CD4-positive, alpha-beta T cell treated with Interleukin-2 at 100 ng/mL for 4 hours (primary cell): ENCODE measurements at places on chromosomes 5 and 9.

GRCh38 chr9:21607576-21607975 lies 125.5 kb upstream of the IFNE start:
- no peak for DNase-seq

- no peak for DNase-seq
Observed at GRCh38 chr9:72805238-72805637, 147.6 kb downstream of the ALDH1A1 start.

DNA sequence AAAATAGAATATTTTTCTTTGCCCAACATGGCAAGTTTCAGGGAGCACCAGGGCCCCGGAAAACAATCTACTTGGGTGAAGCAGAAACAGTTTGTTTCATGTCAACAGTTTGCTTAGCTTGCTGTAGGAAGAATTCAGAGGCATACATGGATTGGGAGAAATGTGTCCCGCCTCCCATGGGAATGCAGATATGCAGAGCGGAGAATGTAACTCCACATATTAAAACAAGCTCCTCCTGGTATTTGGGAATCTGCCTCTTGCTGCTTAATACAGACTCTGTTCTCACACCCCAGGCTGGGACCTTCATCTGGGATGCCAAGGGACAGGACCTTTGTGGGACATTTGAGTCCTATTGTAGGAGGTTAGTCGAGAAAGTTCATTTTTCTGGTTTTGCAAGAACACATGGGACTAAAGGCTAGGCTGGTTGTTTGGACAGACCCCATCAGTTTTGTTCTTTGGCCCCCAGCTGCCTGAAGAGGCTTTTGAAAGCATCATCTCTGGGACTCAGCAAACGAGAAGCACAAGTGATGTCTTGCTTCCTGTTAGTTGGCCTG lies 220.5 kb upstream of the ADRA1B start:
- DNase-seq: no peak

DNA sequence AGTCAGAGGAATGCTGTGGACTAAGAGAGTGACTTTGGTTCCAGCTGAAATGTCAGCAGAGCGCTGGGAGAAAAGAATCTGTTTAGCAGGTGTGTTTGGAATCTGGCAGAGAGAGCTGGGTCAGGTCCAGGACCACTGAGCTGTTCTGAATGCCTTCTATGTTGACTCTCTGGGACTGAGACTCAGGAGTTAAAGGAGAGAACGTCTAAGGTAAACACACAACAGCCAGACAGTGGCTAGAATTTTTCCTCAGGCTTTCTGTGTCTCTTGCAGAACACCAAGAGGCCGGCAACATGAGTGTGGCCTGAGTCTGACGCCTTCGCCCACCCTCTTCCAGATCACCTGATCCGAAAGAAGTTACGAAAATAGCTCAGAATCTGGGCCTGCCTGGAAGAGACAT lies 107.2 kb upstream of the ZNF462 start:
- DNase-seq: no peak

DNA sequence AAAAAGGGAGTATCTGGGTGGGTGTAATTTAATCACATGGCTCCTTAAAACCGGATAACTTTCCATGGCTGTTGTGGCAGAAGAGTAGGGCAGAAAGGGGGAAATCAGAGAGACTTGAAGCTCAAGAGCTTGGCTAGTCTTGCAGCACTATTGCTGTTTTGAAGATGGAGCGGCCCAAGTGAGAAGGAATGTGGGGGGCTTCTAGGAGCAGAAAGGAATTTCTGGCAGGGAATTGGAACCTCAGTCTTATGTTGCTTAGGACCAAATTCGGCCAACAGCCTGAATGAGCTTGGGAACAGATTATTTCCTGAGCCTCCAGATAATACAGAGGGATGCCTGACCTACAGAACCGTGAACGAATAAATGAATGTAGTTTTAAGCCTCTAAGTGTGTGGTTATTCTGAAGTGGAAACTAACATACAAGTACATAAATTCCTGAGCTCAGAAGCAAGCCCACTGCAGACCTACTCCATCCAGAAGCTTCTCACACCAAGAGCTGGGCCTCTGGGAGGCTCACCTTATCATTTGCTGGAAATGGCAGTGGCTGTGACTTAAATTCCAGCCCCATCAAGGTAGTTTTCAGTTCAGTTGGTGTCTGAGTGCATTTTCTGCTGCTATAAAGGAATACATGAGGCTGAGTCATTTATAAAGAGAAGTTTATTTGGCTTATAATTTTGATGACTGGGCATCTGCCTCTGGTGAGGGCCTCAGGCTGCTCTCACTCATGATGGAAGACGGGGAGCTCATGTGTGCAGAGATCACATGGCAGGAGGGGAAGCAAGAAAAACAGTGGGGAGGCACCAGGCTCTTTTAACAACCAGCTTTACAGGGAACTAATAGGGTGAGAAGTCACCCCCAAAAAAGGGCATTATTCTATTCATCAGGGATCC lies 15.3 kb upstream of the TMEM174 start:
- no peak for DNase-seq

DNA sequence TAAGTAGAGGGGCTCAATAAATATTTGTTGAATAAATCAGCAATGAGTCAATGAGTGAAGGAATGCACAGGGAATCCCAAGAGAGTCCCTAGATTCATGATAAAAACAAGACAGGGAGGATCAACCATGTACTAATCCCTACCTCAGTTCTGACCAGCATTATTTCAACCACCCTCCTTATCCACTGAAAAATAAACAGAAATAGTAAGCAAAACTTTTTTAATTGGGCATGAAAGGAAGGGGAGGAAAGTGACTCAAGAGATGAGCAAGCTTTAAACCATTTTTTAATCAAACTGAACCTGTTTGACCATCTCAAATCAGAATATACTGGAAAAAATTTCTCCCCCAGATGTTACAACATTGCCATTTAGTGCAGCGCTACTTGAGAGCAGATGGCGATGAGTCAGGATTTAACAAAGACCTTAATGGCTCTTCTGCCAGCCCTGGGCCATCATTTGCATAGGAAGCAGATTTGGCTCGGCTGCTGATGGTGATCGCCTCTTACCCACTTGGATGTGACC lies 194.8 kb upstream of the SLC30A5 start:
- no peak for DNase-seq

DNA sequence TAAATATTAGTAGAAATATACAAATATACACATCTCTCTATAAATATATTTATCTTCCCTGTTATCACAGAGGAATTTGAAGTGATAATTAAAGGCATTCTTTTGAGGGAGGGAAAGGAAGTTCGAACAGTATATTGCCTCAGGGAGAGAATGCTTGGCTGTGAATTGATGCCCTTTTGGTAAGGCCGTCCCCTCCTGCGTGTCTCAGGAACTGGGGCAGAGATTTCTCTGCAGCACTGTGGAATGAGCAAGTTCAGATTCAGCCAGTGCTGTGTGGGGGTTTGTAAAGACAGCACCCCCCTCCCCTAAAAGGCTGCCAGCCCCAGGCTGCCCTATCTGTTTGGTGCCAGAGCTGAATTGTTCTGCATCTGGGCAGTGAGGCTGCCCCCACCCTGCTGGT lies 42.0 kb downstream of the UBE2QL1 start:
- DNase-seq: no peak

- DNase-seq: no peak
Observed at GRCh38 chr9:117734523-117735314, 30.5 kb downstream of the TLR4 start.
